Common myeloid progenitor, CD34-positive (primary cell): ENCODE measurements at places on chromosomes 12 and 14.

- H3K27ac ChIP-seq = no peak overlapping the region
- no peaks in the 10 kb centered on the region for H3K27me3 ChIP-seq
- DNase-seq = no peak
- peaks cover 5% of the 10 kb centered on the region for H3K4me1 ChIP-seq
These were observed 966.1 kb downstream of the FSCB start for GRCh38 chr14:43540948-43541347.

DNA sequence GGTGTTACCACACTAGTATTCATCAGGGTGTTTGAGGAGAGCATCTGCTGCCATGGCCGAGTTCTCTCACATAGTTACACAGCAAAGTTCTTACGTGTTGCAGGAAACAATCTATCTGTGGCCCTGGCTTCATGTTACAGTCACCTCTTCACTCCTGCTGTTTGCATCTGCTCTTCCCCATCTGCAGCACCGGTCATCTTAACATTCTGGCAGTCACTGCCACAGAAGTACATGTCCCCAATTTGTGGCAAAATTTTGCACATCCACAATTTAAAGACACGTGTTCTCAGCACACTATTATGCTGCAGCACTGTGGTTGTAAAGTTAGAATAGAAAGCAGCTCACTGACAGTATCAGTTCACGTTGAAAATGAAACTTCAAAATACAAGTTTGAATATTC is 23.2 kb downstream of the MAPK1IP1L start:
- H3K27ac ChIP-seq = no peak overlapping the region
- H3K27me3 ChIP-seq = no peaks in the 10 kb centered on the region
- no peaks in the 10 kb centered on the region for H3K36me3 ChIP-seq
- peaks cover 28% of the 10 kb centered on the region for H3K4me1 ChIP-seq
- no peak for DNase-seq

DNA sequence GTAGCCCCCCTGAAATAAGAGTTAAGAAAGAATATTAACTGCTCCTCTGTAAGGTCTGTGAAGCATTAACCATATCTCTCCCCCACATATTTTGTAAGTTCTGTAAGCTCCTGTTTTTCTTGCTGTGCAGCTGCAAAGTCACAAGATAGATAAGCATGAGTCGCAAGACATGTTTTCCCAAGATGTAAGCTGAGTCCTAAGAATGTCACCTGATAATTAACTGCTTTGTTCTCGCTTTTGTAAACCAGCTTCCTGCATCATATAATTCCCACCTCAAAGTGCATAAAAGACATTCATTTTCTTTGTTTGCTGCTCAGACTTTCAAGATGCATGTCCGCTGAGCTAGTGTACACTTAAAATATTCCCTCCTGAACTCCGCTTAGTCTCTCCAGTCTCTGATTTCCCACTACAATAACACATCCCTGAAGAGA is 27.0 kb upstream of the PHC1 start:
- no peak overlapping the region for H3K27ac ChIP-seq
- H3K27me3 ChIP-seq = no peaks in the 10 kb centered on the region
- H3K4me1 ChIP-seq = no peaks in the 10 kb centered on the region
- no peak for DNase-seq
- H3K4me3 ChIP-seq = no peak overlapping the region

GRCh38 chr12:65307169-65307501 is 28.7 kb downstream of the MSRB3 start:
- no peak overlapping the region for H3K4me3 ChIP-seq
- H3K27ac ChIP-seq = peak overlapping the region; percentile 46
- no peaks in the 10 kb centered on the region for H3K27me3 ChIP-seq

GRCh38 chr12:51907856-51908425 is 637 bp downstream of the ACVRL1 start:
- peaks cover 35% of the 10 kb centered on the region for H3K4me1 ChIP-seq
- no peaks in the 10 kb centered on the region for H3K36me3 ChIP-seq
- no peaks in the 10 kb centered on the region for H3K27me3 ChIP-seq
